NCI-H1694 (cell line): ENCODE measurements at places on chromosomes 3 and 15.

GRCh38 chr3:99842826-99843589 lies 25.3 kb downstream of the CMSS1 start:
- peak; percentile 43 for DNase-seq

- no peak for DNase-seq
Measured at GRCh38 chr3:39808467-39809180, 785 bp upstream of the MYRIP start.

DNA sequence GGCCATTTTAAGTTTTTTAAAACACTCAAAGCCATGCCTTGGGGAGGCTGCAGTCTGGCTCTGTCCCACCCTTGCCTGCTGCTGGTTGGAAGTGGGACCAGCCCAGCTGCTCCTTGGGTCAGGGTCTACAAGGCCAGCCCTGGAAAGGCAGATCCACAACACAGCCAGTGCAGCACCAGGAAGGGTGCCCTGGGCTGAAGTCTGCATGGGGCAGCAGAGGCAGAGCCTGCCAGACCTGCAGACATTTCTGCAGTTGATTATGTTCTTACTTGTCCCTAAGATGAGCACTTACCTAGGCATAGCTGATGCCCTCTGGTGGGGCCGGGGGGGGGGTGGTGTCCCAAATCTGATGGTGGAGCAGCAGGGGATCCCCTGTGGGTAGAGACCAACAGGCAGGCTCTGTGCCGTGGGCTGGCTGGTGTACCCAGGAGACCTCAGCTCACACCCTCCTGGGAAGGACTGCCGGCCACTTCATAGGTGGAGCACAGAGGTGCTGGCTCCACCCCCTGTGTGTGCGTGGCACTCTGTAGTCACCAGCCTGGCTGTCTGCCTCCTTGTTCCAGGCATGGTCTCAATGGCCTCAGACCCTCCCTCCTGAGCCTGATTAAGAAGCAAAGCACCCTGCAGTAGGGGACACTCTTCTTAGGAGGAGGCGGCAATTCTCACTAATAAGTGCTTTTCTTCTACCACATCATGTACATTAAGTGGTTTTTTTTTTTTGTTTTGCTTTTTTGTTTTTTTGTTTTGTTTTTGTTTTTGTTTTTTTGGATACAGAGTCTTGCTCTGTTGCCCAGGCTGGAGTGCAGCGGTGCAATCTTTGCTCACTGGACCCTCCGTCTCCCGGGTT lies 97.4 kb upstream of the KLF13 start:
- DNase-seq = no peak

- DNase-seq = no peak
Measured at GRCh38 chr15:66646308-66646707, 55.7 kb upstream of the SMAD6 start.

DNA sequence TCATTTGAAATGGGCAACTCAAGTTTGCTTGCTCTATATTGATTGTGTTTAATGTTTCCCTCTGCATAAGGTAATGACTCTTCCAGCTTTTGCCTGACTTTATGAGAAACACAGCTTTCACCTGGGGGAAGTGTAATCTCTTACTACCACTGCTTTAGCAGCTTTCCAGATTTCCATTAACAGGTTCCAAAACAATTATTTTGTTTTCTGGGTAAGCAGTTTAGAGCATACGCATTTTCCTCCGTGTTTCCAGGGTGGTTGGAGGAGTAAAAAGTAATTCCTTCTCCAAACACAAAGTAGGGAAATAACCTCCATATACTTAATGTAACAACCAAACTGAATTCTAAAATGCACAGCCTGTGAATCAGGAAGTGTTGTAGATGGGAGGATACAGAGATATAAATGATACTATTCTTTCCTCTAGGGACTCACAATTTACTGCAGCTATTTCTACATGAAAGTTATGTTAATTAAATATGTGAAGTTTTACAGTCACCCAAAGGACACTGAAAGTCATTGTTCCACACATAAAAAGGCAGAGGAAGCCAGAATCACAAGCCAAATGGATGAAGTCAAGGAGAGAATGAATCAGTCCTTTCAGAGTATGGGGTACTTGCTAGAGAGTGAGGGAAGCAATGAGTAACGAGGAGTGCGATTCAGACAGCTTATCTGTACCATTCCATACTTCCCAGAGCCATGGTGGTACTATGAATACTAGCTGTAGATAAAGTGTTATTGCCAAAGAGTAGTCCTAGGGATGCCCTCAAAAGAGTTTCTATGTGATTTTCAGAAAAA lies 16.6 kb downstream of the ST3GAL6 start:
- DNase-seq = no peak

DNA sequence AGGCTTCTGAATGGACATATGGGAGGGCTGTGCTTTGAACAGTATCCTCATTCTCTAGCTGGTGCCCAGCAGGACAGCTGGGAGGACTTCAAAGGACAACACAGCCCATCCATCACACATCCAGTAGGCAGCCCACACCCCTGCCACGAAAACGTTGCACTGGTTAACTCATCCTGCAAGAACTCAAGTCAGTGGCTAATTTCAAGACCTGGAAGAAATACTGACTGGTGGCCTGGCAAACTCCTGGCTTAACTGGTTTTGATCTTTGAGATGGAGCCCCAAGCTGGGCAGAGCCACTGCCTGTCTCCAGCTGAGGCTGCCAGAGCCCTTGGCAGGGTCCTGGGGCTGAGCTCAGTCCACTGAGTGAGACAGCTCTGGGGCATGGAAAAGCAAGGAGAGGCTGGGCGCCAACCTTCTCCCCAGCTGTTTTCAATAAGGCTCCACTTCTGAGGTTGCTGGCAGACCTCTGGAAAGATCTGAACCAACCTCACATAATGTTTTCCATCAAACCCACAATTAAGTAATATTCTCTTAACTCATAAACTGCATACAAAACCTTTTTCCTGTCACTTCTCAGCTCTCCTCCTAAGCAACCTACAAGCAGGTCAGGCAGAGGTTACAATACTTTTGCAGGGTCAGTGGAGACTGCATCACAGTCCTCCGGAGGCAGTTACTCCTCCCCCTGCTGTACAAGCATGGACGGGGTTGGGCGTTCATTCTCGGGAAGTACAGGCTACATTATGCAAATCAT lies 110.3 kb downstream of the MYLK start:
- no peak for DNase-seq

GRCh38 chr3:14141602-14142341 lies 16.9 kb downstream of the TMEM43 start:
- DNase-seq = no peak

- DNase-seq = no peak
Measured at GRCh38 chr15:67296684-67297083, 42.1 kb downstream of the IQCH start.

GRCh38 chr3:114155370-114155821 lies 23.5 kb downstream of the DRD3 start:
- DNase-seq = peak; percentile 11

DNA sequence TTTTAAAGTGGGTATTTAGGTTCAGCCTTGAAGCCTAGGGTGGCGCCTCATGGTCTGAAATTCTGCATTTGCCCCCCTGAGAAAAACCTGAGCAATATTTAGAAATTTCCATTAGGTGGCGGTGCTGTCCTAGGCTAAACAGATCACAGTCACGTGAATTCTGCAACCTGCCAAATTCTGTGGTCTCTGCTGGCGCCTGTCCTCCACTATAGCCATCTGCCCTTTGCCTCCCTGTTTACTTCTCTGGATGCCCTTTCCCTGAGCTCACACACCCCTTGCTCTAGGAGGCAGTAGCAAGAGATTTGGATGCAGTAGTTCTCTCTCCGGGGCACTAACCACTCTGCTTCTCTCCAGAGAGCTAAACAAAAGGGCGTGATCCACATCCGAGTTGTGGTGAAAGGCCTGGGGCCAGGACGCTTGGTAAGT lies 9.1 kb downstream of the MRPS11 start:
- peak; percentile 77 for DNase-seq

DNA sequence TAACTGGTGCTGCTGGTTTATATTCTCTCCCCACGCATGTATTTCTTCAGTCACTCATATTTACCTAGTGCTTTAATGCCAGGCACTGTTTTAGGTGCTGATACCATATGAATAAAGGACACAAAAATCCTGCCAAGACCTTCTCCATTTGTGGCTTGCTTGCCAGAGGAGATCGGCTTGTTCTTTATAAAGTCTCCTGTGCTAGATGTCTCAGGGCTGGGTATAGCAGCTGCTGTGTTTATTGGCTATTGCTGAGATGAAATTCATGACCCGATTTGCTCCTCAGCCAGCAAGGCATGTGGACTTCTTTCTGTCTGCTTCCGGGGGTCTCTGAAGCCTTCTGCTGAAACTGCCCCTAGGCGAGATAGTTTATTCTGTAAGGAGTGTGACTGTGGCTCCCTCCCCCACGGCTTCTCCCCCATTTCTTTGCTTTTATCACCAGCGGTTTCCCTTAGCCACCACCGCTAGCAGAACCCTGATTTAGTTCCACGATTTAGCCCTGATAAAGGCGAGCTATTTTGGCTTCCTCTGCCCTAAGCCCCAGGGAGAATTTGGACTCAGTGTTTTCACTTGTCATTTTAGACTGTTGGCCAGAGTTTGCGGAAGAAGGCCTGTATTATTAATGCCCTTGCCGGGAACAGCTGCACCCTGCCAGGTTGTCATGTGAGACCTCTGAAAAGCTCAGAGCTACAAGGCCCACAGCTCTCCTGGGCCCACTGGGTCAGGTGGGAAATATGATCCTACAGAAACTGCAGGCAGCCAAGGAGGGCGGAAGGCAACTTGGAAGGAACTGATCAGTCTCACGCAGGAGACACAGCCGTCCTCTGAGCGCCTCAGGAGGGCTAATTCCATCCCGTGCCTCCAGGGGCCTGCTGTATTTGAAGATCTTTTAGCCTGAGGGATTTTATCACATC lies 46.8 kb downstream of the ST6GAL1 start:
- no peak for DNase-seq

GRCh38 chr15:29888646-29889045 lies 66.4 kb upstream of the TJP1 start:
- no peak for DNase-seq

GRCh38 chr3:173865900-173866498 lies 468.5 kb downstream of the NLGN1 start:
- no peak for DNase-seq
